ENCODE measurements at places on chromosomes 7 and 10. TPM values are rescaled to one million over a fixed set of nuclear protein-coding genes. Genes with fewer than 3 reads are reported as not detected.
A peak's percentile ranks its signal among the peaks of the same experiment; 100 is the strongest.

Gene MKX
- 0.90 TPM for total RNA-seq

Gene PTN
- 63.5 TPM for total RNA-seq

Gene GSAP
- 16.3 TPM for total RNA-seq

Gene NRG3
- total RNA-seq, result 0.57 TPM

- DNase-seq, result no peak
Measured at GRCh38 chr7:13860734-13861133, 128.7 kb downstream of the ETV1 start.

DNA sequence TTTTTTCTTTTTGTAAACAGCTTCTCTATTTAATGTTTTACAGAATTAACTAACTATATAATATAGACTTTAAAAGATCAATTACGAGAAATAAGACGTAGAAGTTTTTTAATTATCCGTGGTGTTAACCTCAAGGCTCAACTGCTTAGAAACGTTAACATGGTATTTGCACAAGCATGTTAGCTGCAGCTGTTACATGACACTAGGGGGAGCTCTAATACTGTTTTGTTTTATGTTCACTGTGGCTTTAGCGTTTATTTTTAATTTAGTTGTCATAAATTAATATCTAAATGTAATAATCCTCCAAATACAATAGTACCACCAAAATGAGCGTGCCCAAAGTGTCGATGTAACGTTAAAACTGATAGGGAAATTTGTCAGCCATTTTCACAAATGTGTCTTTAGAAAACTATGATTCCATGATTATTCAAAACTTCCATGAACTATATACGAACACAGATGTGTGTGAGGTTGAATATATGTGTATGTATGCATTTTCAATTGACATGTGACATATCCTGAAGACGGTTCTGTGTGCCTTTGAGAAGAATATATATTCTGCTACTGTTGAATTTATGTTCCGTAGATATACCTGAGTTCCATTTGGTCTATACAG, 828.8 kb upstream of the MBL2 start:
- DNase-seq, result peak; percentile 75
